ENCODE measurements at places on chromosomes 3 and 15.

- no peak for DNase-seq
Observed at GRCh38 chr3:52791928-52792327, 2.7 kb upstream of the ITIH3 start.

- DNase-seq: no peak
Observed at GRCh38 chr15:34126522-34126921, 24.6 kb downstream of the PGBD4 start.

DNA sequence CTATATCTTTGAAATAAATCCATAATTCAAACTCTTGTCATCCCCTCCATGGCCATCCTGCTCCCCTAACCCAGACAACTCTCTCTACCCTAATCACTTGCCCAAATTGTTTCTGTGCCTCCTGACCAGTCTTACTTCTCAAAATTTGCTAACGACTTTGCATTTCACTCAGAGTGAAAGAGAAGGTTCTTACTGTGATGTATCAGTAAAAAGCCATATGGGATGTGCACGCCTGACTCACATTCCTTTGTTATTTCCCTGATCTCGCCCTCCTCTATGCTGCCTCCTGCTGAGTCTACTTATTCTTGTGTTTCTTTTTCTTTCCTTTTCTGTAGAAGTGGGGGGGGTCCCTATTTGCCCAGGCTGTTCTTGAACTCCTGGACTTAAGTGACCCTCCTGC, 487.2 kb upstream of the FRG2C start:
- no peak for DNase-seq

DNA sequence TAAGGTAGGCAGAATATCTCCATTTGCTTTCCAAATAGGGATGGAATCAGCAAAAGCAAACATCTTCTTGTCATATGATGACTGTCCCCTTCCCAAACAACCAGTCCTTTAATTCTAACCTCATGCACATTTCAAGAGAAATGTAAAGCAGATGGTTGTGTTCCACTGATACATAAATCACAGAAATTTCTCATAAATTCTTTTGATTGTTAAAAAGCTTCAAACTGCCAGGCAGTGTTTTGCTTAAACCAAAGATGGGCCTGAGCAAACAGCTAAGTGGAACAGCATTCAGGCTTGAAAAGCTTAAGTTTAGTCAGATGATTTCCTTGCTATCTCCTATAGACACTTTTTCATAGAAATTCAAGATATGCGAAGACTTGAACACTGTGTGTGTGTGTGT, 74.3 kb upstream of the SOX2 start:
- no peak for DNase-seq

GRCh38 chr3:47398228-47398627, 17.4 kb downstream of the PTPN23 start:
- no peak for DNase-seq

DNA sequence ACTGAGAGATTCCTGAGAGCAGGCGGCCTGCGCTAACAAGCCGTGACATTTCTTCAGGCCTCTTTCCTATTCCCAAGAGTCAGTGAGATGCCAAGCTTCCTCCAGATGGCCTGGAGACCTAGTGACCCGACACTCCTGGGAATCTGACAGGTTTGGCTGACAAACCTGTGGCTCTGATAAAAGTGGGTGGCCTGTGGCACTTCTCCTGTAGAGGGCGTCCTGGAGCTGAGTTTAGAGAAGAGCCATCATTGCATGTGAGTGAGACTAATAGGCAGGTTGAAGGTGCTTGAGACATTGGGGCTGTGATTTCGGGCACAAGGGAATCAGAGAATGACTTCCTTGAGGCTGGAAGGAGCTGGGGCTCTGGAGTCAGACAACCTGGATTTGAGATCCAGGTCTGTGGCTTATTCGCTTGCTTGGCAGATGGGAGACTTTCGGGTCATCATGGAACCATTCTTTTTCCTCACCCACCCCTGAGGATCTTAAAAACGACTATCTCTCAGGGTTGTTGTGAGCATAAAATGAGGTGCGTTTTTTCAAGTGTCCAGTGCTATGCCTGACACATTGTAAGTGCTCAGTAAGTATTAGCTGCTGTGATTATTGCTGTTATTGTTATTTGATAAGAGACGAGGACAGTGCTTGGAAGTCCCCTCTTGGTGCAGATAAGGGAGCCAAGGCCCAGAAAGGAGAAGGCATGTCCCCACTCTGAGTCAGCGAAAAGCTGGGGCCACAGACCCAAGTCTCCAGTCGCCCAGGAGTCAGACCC, 77.2 kb downstream of the SCN10A start:
- peak; percentile 41 for DNase-seq

GRCh38 chr15:47504624-47505256, 212.6 kb upstream of the SEMA6D start:
- no peak for DNase-seq

- DNase-seq: no peak
Observed at GRCh38 chr3:68985146-68985790, 28.2 kb downstream of the EOGT start.

- no peak for DNase-seq
Observed at GRCh38 chr3:149021830-149022229, 30.5 kb downstream of the GYG1 start.

GRCh38 chr3:65811086-65811761, 227.5 kb downstream of the MAGI1 start:
- DNase-seq: no peak

- DNase-seq: no peak
Observed at GRCh38 chr3:11248596-11248995, 23.6 kb upstream of the ATG7 start.

GRCh38 chr3:118530350-118530922, 504.2 kb downstream of the IGSF11 start:
- no peak for DNase-seq

Measured in activated T-cell treated with anti-CD3 and anti-CD28 coated beads, Interleukin-2, amount 50 U/mL, for 72 hours (primary cell).